HCT116 (cell line): ENCODE measurements at places on chromosomes 13 and 19. TPM values are rescaled to one million over a fixed set of nuclear protein-coding genes. Genes with fewer than 3 reads are reported as not detected.

BCL2L12 gene
- 93.9 TPM for total RNA-seq

GRCh38 chr19:23262920-23263319 lies 12.7 kb upstream of the ZNF724 start:
- DNase-seq: no peak
- H3K27me3 ChIP-seq: no peaks in the 10 kb centered on the region
- no peaks in the 10 kb centered on the region for H3K36me3 ChIP-seq
- no peak overlapping the region for H3K27ac ChIP-seq
- no peak overlapping the region for H3K4me3 ChIP-seq

IGFL3 gene
- total RNA-seq: not detected

DNA sequence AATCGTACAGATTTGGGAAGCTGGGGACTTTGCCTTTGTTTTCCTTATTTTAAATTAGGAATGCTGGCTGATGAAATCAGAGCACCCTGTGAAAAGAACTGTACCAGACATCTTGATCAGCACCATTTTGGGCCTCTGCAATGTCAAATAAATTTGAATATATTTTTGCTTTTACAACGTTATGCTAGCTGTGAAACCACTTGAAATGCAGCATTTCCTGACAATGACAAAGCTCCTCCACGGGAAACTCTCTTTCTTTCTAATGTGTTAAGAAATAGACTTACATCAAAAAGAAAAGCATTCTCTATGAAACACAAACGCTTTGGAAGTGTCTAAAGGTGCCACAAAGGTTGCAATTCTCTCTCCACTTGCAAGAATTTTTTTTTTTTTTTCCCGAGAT lies 47.1 kb upstream of the MAP3K10 start:
- peaks cover 13% of the 10 kb centered on the region for H3K4me1 ChIP-seq
- no peak for DNase-seq
- no peaks in the 10 kb centered on the region for H3K27me3 ChIP-seq
- no peak overlapping the region for H3K27ac ChIP-seq

GJA3 gene
- total RNA-seq: 8.0 TPM
